ENCODE measurements at places on chromosomes 5 and 9.

- DNase-seq, result no peak
Measured at GRCh38 chr5:74971947-74972460, 80.4 kb downstream of the GCNT4 start.

- no peak for DNase-seq
Measured at GRCh38 chr5:79081779-79082178, 12.2 kb downstream of the BHMT2 start.

DNA sequence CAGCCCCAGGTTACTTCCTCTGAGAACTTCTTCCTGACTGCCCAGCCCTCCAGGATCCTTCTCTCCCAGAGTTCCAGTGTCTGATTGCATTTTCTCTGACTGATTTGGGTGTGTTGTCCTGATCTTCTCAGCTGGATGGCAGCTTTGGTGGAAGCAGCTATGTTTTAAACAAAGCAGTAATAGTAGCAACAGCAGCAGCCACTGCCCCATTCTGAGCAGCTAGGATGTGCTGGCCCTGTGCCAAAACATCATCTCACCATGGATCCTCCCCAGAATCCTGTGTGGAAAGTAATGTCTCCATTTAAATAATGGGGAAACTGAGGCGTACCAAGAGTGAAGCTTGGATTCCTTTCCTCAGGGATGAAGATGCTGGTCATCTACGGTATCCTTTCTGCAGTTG, 46.4 kb upstream of the PSD2 start:
- no peak for DNase-seq

GRCh38 chr5:139641116-139642080, 6.8 kb upstream of the CXXC5 start:
- no peak for DNase-seq

GRCh38 chr5:1536322-1536845, 12.6 kb upstream of the LPCAT1 start:
- DNase-seq, result no peak

GRCh38 chr9:86122311-86122710, 23.0 kb upstream of the GOLM1 start:
- DNase-seq, result no peak

GRCh38 chr5:134451936-134452505, 40.3 kb upstream of the CDKN2AIPNL start:
- peak; percentile 77 for DNase-seq

DNA sequence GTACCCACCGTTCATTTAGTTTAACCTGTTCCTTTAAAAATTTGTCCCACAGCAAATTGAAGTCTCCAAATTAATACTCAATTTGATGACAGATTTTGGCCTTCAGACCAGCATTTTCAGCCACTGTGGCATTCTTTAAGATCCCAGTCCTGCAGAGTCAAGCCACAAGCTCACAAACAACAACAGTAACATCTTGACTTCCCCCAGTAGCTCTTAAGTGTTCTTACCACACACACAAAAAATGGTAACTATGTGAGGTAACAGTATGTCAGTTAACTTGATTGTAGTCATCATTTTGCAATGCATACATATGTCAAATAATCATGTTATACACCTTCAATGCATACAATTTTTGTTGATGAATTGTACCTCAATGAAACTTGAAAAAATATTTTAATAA, 247.9 kb downstream of the LURAP1L start:
- DNase-seq, result no peak

DNA sequence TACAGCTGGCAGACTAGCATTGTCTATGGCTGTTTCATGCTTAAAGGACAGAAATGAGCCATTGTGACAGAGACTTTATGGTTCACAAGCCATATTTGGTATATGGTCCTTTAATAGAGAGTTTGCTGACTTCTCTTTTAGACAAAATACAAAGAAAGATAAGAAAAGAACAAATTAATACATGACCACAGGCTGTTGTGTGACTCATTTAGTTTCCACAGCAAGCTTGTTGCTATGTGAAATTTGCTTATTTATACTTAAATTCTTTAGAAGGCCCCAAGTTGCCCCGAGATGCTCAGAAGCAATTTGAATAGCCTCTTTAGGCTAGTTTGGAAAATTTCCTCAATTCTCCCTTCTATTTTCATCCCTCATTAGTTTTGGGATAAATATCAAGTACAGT, 315.3 kb upstream of the RPS23 start:
- DNase-seq, result no peak

DNA sequence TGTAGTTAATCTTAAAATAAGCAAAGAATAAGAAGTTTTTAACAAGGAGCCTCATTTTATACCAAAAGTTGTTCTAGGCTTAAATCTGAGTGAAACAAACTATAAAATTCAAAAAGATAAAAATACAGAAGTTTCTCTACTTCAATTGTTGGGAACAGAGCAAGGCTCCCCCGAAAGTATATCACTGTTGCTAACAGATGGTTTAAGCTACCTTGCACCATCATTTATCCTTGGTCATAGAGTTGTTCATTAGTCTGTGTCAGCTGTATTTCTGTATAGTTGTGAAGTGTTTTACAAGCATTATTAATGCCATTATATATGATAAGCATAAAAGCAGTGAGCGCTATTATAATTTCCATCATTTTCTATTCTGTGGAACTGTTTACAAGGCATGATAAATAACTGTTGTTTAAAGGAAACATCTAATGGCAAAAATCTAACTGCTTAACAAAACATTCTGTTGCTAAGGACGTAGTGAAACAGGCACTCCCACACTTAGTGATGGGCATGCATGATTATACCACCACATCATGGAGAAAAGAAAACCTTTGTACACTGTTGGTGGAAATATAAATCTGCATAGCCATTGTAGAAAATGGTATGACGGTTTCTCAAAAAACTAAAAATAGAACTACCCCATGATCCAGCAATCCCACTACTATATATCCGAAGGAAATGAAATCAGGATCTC, 23.3 kb upstream of the ACO1 start:
- no peak for DNase-seq

DNA sequence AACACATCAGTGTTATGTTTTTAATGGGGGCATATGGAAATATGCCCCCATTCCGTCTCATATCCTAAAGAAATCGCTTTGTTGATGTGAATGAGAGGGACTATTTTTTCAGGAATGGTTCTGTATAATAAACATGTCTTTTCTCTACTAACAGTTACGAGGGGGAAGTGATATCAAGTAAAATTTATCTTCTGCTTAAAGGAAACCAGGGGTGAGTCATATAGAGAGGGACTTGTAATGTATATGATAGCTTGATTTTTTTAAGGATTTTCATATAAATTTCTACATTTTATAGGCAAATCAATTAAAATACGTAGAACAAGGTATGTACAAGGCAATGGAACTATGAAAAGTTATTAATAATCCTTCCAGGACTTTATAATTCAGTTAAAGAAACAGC, 207.1 kb downstream of the SEMA5A start:
- no peak for DNase-seq

DNA sequence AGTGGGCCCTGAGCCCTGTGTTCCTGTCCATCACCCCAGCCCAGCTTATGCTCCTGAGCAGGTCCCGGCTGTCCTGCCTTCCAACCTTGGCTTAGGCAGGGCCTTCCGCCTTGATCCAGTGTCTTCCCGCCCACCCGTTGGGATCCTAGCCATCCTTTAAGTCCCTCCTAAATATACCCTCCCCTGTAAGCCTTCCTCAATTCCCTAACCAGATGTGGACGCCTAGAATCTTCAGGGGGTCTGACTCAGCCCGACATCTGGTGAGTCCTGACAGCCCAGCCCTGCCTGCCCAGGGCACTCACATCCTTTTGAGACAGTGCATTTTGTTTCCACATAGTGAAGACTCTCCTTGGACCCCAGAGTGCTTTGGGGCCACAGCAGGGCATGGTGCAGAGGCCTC, 23.7 kb downstream of the SLC6A7 start:
- DNase-seq, result no peak

GRCh38 chr5:142222225-142222865, 102.5 kb downstream of the SPRY4 start:
- no peak for DNase-seq

DNA sequence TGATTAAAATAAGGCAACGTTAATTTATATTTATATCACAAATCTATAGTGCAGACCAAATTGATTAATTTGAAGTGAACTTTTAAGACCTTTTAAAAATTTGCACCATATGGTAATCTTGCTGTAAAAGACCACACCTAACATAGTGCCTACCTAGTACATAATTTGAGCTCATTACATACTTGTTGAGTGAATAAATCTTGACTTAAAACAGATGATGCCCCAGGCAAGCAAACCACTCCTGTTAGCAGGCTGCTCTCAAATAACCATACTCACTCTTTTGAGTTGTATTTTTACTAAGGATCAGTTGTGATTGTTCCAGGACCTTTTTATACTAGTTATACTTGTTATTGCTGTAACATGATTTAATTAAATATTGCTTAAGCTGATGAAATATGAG, 27.2 kb downstream of the CMYA5 start:
- no peak for DNase-seq

DNA sequence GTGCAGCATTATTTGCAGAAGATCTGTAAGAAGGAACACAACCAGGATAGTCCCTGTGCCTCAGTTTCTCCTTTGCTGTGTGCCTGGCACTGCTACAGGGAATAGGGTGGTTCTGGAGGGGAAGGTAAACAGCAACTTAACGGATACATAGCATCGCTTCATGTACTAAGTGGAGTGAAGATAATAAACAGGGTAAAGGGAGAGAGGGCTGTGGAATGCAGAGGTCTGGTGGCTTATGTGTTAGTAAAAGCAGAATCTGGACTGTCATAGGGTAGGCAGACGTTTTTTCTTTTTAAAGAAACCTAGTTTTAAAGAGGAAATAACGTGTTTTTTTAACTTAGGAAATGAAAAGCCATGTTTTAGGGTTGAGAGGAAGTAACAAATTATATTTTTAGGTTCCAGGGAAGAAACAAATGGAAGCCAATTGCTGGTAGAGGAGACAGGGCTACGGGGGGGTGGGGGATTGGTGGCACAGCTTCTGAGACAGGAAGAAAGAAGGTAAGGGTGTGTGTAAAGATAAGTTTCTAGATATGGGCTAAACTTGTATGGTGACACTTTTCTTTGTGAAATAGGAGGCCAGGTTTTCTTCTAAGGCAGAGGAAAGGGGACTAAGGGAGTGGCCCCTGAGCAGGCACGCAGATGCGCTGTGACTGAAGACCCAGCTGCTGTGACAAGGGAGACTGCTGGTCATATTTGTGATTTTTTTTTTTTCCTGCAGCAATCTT, 1.3 kb downstream of the GNG10 start:
- DNase-seq, result no peak

- no peak for DNase-seq
Measured at GRCh38 chr9:112011051-112011620, 114.5 kb downstream of the UGCG start.

GRCh38 chr9:91714020-91714806, 235.8 kb downstream of the ROR2 start:
- no peak for DNase-seq

- no peak for DNase-seq
Measured at GRCh38 chr9:17578911-17579793, at the start of gene SH3GL2. SH3GL2 (plus strand) TSS chr9:17579066.

DNA sequence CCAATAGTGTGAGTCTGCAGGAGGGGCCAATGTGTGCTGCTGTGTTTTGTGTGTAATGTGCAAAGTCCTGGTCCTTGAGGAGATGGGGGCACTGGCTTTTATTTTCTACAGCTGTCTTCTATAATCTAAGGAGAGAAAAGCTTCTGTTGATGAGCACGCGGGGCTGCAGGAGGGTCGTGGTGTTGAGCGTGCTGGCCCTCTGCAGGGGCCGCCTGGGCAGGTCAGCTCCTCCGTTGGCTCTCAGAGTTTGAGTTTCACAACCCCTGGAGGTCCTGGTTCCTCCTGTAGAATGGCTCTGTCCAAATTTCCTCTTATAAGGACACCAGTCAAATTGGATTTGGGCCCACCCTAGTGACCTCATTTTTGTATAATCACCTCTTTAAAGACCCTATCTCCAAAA, 12.6 kb downstream of the OR2V1 start:
- DNase-seq, result no peak

- DNase-seq, result peak; percentile 37
Measured at GRCh38 chr5:136249678-136250266, 56.8 kb upstream of the SMIM32 start.

GRCh38 chr5:142722896-142723295, 37.0 kb upstream of the FGF1 start:
- no peak for DNase-seq

DNA sequence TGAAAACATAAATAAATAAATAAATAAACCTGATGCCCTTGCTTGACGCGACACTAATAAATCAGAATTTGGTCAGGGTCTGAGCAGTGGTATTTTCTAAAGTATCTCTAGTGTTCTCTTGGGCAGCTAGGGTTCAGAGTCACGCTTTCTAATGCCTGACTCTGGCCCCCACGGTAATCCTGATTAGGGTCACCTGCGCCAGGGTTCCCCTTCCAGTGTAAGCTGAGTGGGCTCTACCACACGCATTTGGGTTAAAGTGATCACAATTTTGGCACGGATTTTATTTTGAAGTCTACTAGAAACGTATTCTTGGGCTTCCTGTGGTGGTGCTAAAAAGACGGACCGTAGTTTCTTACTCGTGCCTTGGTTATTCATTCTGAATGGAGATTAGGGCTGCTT, 651 bp downstream of the TTC1 start:
- no peak for DNase-seq

DNA sequence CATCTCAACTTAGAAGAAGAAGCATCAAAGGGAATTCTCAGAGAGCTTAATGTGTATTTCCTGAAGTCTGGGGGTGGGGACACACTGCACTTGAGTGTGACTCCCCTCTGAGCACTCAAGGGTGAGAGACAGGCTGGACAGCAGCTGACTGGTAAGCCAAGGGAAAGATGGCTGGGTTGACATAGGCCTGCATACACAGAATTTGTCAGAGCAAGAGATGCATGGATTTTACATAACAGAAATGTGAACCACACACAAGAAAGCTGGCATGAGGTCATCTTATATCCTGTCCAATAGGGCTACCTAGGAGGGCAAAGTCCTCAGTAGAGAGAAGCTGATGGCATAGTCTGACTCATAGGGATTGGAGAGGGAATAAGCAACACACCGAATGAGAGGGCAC, 114.3 kb upstream of the EPB41L4A start:
- DNase-seq, result peak; percentile 18

GRCh38 chr5:171486613-171487012, 67.2 kb downstream of the FGF18 start:
- DNase-seq, result no peak

DNA sequence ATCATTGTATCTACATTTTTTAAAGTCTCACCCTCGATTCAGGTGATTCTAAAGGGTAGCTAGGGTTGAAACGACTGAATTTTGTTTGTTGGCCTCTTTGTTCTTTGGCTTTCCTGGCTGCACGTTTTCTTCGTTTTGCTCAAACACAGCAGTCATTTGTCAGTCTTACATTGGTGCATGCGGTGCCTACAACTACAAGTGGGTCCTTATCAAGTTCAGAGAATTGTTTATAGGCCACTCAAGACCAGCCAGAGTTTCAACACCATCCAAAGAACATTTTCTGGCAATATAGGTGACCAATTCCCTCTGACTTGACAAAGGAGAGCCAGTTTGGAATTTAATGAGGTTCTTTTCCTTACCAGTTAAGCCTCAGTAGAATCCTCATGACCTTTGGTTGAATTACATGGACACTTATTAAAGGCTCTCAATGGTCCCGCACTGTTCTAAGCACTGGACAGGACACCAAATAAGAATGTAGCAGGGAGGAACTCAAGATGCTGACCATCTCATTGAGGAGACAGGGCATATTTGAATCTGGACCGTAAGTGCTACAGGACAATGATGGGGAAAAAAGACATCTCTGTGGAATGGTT, 119.0 kb upstream of the DMRT1 start:
- no peak for DNase-seq

GRCh38 chr5:160547061-160547460, 125.4 kb downstream of the PTTG1 start:
- DNase-seq, result no peak
